Gastrocnemius medialis (tissue), 4 donors: ENCODE measurements at places on chromosomes 4 and X.

DNA sequence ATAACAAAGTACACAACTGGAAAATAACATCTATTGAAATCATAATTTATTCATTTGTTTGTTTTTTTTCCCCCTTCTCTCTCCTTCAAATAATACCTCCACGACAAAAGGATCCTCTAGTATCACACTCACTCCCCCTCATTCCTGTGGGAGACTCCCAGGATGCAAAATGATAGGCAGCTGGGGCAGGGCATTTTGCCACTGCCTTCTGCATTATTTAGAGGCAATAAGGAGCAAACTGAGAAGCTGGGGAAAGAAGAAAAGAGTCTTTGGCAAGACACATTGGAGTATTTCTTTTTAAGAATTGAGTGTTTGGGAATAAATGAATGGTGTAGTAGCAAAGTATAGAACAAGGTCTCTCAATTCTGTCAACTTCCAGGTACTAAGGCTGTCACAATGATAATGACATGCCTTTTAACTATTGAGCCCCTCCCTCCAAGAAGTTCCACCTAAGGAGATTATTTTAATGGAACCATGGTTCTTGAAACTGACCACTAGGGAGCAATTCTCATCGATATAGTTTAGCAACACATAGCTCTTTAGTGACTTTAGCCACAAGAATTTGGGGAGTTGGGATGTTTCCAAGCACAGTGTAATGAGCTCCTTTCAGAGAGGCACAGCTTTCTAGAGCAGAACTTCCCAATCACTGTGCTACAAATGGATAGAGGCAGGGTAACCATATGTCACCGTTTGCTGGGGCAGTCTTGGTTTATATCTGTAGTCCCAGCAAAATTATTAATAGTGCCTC, 303.3 kb downstream of the FRMPD4 start:
- no peak for DNase-seq

DNA sequence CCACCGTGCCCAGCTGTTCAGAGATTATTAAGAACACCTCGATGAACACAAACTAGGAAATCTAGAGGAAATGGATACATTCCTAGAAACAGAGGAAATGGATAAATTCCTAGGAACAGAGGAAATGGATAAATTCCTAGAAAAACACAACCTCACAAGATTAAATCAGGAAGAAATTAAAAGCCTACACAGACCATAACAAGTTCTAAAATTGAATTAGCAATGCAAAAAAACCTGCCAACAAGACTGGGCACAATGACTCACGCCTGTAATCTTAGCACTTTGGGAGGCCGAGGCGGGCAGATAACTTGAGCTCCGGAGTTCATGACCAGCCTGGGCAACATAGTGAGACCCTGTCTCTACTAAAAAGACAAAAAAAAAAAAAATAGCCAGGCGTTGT, 13.1 kb upstream of the IDS start:
- no peak for DNase-seq

DNA sequence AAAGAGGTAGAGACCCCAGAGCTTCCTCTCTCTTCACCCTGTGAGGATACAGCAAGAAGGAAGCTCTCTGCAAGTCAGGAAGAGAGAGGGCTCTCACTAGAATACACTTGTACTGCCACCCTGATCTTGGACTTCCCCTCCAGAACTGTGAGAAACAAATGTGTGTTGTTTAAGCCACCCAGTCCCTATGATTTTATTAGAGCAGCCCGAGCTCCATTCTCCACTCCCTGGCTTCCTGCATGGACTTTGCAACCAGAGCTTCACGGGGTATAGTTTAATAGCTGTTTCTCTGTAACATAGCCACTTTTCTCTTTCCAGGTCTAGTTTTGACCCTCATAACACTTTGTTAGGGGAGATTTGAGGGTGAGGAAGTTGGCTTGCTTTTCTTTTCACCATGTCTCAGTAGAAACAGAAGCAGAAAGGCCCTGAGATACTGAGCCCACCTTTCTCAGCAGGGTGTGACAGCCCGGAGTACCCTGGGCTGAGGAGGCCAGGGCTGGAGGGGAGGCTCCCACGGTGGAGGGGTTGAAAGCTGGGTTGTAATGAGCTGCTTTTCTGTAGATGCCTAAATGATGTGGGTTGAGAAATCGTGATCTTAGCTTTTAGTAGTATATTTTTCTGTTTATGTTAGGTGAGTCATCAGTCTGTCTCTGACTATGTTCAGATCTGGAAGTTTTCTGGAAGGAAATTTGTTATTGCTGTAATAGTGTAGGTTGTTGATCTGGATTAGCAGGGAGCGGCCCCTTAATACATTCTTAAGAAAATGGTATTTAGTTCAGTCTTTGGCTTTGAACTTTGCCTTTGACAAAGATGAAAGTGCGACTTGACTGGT, 118.6 kb downstream of the PTTG2 start:
- no peak for DNase-seq

DNA sequence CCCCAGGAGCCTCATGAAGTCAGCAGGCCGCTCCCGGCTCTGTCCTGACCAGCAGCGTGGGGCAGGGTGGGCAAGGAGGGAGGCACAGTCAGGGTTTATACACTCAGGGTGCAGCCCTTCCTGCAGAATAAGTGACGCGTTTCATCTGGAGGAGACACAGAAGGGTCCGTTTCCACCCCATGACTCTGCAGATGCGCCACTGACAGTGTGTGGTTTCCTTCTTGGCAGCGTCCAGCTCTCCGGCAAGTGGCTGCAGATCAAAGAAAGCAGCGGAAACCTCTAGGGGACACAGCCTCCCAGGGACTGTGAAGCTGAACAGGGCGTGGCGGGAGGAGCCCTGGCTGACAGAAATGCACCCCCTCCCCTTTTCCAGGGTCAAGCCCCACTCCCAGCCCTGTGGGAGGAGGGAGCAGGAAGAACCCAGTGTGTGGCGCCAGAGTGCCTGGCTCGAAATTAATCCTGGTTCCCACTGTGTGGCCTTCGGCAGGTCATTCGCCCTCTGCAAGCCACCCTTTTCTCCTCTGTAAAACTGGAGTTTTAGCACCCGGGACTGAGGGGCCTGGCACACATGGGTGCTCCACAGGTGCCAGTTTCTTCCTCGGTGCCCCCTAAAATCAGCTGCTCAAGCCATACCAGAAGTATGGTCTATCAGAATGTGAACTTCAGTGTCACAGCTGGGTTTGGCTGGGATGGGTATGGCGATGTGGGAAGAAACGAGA, 17.3 kb upstream of the TBC1D14 start:
- peak; percentile 64 for DNase-seq

DNA sequence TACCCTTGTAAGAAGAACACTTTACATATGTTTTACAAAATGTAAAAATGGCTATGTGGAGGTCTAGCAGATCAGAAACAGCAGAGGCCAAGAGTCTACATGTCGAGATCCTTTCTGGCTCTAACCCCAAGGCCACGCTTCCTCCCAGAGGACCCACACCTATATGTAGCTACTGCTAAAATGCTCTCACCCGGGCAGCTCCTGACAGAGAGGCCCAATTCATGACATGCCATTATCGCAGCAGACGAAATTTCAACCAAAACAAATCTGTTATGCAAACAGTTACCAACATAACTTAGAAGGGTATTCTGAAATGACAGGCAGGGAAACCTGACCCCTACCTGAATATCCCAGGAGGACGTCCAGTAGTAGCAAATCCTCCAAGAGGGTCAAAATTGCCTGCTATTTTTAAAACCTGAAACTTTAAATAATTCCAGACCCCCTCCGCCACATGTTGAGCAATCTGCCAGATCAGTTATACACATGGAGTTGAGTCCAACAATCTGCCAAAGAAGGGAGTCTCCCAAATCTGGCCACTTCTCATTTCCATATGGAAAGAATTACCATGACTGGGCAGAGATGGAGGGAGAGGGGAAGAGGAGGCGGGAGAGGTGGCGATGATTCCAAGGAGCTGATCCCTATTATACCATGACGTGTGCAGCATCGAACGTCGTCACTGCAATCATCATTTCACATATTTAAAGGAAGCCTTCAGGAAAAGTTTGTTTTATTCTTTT, 192.9 kb upstream of the TBL1X start:
- no peak for DNase-seq
